Cardiac muscle cell (in vitro differentiated cells and primary cell): ENCODE measurements at places on chromosomes 11 and 22.

DNA sequence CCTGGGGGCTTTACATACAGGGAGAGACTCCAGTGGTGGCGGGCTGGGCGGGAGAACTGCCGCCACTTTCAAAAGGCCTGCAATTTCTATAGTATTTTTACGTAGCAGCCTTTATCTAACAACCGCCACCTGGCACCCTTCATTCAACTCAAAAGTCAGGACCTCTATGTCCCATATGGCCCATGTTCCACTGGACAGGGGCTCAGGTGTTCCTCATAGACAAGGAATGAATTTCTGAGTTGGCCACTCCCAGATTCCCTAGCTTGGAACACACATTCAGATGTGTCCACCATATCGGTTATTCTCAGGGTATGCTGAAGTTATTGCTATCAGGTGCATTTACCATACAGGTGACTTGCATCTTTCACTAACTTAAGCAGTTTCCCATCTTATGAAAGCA, 29.9 kb downstream of the RNF169 start:
- no peak overlapping the region for H3K27ac ChIP-seq
- no peaks in the 10 kb centered on the region for H3K27me3 ChIP-seq

DNA sequence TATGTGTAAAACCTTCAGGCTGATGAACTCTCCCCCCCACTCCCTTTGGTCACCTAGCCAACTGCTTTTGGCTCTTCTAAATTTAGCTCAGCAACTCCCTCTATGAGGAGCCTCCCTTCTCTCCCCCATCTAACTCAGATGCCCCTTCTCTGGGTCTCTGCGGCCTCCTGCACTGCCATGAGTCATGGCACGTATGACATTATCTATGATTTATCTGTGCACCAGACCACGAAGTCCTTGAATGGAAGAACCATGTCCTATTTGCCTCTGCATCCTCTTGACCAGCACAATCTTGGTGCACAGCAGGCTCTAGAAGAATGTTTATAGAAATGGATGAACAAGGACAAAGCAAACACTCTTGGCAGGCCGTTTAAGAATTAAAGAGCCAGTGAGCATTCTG, 46.0 kb downstream of the RPL27A start:
- H3K27ac ChIP-seq = no peak overlapping the region
- peaks cover 10% of the 10 kb centered on the region for H3K4me1 ChIP-seq
- no peak overlapping the region for H3K4me3 ChIP-seq
- peaks cover 9% of the 10 kb centered on the region for H3K36me3 ChIP-seq

- H3K4me3 ChIP-seq = no peak overlapping the region
- H3K27me3 ChIP-seq = peaks cover 16% of the 10 kb centered on the region
- H3K4me1 ChIP-seq = no peaks in the 10 kb centered on the region
- H3K27ac ChIP-seq = no peak overlapping the region
- no peak for DNase-seq
- no peaks in the 10 kb centered on the region for H3K36me3 ChIP-seq
These were observed 11.4 kb upstream of the BRD1 start for GRCh38 chr22:49838771-49839717.

DNA sequence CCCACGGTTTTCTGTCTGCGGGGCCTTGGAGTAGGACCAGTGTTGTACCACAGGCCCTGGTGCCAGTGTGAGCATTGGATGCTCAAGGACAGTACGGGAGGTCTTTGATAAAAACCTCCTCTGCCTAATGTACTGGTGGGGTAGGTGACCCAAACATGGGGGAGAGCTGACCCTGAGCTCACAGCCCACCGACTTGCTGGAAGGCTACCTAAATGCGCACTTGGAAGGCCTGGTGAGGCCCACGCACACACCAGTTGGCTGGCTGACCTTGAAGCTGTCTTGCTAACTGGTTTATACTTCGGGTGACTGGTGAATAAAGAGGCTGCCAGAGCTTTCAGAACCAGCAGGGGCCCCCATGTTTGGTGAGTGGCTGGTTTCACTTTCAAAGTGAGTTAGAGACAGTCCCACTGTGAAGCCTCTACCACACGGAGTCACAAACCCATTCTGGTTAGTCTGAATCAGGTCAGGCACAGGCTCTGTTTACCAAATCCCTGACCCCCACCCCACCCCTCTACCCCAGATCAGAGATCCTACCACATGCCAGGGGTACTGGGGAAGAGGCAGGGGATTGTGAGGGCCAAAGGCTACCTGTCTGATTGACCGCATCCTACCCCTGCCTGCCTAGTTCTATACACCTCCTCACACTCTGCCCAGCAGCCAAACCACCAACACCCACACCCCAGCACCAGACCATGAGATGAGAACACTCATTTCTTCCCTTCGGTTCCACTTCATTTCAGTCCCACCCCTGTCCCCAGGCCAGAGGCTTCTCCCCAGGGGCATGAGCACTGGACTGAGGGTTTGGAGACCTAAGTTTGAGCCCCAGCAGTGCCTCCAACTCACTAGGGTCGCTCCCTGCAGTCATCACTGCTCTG, 12.7 kb upstream of the IL2RB start:
- DNase-seq = no peak
- no peak overlapping the region for H3K4me3 ChIP-seq
- no peak overlapping the region for H3K27ac ChIP-seq
- no peaks in the 10 kb centered on the region for H3K4me1 ChIP-seq

DNA sequence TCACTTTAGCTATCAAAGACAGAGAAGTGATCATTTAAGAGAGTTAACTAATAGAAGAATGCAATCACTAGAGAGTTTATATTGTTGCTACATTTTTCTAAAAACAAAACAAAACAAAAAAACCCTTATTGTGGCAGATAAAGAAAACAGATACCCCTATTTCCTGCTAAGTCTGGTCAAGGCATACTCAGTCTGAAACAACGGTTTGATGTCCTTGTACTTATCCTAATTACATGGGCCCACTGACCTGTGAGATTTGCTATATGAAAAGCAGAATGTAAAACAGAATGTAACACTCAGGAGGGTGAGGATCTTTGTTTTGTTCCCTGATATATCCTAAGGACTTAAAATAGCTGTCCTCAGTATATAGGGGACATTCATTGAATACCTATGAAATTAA, 24.6 kb downstream of the MAML2 start:
- peaks cover 34% of the 10 kb centered on the region for H3K4me1 ChIP-seq
- no peaks in the 10 kb centered on the region for H3K27me3 ChIP-seq
- DNase-seq = no peak
- H3K4me3 ChIP-seq = no peak overlapping the region

DNA sequence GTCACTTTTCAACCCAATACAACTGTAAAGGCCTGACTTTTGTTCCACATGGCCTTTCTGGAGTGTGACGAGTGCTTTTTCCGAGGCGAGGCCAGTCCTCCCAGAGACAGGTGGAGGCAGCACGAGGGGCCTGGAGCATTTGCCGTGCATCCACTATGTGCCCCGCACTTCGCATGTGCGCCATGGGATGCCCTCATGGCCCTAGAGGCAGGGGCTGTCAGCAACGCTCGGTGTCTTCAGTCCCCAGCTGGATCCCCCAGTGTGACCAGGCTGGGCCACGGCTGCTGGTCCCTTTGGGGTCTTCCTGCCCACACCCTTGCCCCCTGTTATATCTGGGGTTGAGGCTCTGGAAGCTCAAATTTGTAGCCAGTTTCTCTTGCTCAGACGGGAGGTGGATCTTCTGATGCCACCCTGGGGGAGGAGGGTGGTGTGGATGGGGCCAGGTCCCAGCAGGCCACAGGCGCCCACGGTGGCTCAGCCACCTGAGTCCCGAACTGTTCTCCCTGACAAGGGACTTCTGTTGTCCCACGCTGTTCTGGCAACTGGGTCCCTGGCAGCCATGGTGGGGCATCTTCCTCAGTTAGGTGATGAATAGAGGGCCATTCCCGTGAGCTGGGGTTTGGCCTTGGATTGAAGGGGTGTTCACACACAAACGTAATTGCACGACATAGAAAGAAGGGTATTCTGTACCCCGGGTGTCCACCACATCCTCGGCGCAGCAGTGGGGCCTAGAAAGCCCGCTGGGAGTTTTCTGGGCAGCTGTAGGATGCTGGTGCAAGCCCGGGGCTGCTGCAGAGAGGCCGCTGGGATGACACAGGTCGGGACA, 100.9 kb downstream of the CTTN start:
- no peak for DNase-seq
- no peaks in the 10 kb centered on the region for H3K27me3 ChIP-seq
- no peaks in the 10 kb centered on the region for H3K36me3 ChIP-seq

DNA sequence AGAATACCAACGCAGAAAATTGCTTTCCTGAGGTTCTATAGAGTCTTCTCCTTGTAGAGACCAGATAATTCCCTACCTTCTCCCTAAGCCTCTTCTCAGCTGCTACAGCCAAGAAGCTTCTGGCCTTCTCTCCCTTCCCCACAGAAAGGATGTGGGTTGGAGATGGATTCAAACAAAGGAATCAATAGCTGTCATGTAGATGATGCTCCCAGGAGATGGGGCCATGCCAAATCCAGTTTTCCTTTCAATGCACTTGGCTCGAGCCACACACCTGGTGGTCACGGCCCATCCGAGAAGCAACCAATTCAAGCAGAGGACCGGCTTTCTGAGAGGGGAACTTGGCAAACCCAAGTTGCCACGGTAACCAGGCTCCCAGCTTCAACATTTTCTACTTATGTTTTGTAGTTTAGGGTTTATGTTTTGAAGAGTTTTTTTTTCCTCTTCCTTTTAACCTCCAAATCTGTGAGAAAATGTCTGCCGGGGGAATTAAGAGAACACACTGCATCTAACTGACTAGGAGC, 31.3 kb upstream of the OPCML start:
- H3K36me3 ChIP-seq = no peaks in the 10 kb centered on the region
- DNase-seq = no peak
- H3K27ac ChIP-seq = no peak overlapping the region
